Left renal pelvis (tissue), 4 donors: ENCODE measurements at places on chromosomes 12 and 14. TPM values are rescaled to one million over a fixed set of nuclear protein-coding genes. Genes with fewer than 3 reads are reported as not detected.

Gene CIT
- 22.2 TPM for polyA plus RNA-seq

GRCh38 chr12:101782273-101782731, 43.0 kb upstream of the SYCP3 start:
- no peak for DNase-seq

- DNase-seq: no peak
Observed at GRCh38 chr12:19574601-19575000, 135.3 kb downstream of the AEBP2 start.

DNA sequence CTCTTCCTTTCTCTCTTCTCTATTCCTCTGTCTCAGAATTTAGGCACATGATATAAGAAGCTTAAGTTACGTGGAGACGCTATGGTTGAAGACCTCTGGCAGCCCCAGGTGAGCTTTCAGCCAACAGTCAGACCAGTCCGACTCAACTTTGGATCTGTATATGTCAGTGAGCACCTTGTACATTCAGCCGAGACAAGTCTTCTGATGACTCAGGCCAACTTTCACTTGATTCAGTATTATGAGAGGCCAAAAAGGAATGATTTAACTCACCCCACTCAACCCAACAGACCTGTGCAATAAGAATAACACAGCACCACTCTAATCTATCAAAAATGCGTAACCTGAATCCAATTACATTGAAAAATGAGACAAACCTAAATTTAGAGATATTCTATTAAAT, 47.5 kb upstream of the FOXG1 start:
- DNase-seq: no peak

Gene ATXN3
- 33.5 TPM for polyA plus RNA-seq

Gene PTHLH
- polyA plus RNA-seq: 1.9 TPM

Gene KRT1
- 0.34 TPM for polyA plus RNA-seq

GRCh38 chr14:59481871-59482540, 2.2 kb downstream of the L3HYPDH start:
- DNase-seq: no peak

DNA sequence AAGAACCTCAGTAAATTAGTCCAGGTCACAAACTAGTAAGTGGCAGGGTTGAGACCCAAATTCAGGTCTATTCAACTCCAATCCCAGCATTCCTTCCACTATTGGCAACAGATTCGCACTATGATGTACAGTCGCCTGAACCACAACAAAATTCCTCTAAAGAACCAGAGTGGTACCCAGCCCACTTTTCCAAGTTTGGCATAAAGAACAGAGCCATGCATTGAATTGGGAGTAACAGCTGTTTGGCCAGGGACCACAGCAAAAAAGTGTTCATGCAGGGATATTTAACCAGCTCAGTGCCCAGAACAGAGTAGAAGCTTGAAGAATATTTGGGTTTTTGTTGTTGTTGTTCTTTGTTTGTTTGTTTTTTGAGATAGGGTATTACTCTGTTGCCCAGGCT, 9.7 kb downstream of the TC2N start:
- DNase-seq: no peak

DNA sequence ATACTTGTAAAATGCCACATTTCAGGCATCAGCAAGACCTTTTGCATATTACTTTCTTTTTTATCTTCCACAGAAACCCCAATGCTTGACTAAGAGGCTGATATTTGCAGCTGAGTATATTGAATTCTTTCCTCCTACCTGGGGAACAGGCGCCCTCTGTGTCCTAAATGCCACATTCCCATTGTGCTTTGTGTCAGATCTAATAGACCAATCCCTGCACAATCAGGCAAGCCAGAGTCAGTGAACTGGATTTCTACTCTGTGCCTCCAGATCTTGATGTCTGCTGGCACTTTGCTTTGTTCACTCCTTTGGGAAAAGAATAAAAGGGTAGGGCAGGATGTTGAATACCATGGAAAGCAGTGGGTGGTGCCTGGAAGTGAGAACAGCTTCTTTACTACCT, 22.4 kb upstream of the TAS2R42 start:
- DNase-seq: no peak

- DNase-seq: no peak
Observed at GRCh38 chr12:95205685-95206084, 11.6 kb downstream of the FGD6 start.

DNA sequence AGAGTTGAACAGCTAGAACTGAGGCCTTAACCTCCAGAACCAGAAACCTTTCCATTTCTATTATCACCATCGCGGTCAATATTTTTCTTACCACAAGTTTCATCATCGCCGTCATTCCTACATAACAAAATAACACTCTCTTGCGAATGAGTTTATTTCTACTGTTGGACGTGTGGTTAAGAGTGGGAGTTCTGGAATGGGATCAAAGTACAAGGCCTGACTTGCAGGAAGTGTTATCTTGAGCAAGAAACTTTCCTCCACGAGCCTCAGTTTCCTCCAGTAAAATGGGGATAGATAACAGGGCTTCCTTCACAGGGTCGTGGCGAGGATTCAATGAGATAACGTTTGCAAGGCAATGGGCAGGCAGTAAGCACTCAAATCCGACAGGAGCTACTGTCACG, 652 bp downstream of the SART3 start:
- no peak for DNase-seq

Gene CLEC2B
- 2.6 TPM for polyA plus RNA-seq

Gene NUDT14
- 26.7 TPM for polyA plus RNA-seq

DNA sequence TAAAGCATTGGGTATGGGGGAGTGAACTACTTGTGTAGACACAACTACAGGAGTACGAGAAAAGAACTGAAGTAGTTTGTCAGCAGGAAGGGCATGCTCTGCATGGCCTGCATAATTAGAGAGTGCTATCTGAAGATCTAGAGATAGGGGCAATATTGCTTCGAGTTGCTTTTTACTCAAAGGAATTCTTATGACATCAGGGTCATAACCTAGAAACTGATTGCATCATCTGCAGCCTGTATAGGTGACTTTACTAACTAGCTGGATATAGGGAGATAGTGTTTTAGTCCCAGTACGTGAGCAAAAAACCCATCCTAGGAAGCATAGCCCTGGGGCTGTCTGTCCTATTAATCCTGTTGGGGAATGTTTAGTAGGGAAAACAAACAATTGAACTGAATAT, 39.8 kb downstream of the TMTC3 start:
- no peak for DNase-seq

- no peak for DNase-seq
Observed at GRCh38 chr12:130116791-130117190, 45.5 kb upstream of the FZD10 start.
